Neural cell (in vitro differentiated cells): ENCODE measurements at places on chromosomes 3 and 15. TPM values are rescaled to one million over a fixed set of nuclear protein-coding genes. Genes with fewer than 3 reads are reported as not detected.

GPR149 gene
- polyA plus RNA-seq, result 10.7 and 10.9 TPM in 2 replicates

RAB6B gene
- 57.5 and 60.8 TPM in 2 replicates for polyA plus RNA-seq

BSN gene
- 2.0 and 3.0 TPM in 2 replicates for polyA plus RNA-seq

ADPRH gene
- 0.07 and 0.94 TPM in 2 replicates for polyA plus RNA-seq

SLC9C1 gene
- polyA plus RNA-seq, result not detected in 2 replicates

BLM gene
- 2.2 and 4.5 TPM in 2 replicates for polyA plus RNA-seq

CHST13 gene
- polyA plus RNA-seq, result not detected in 2 replicates

CGNL1 gene
- 0.26 TPM in 1 of 2 replicates, not detected in the other for polyA plus RNA-seq

TMC3 gene
- not detected in 2 replicates for polyA plus RNA-seq

ZIC1 gene
- polyA plus RNA-seq, result 134 and 183 TPM in 2 replicates

EIF4G1 gene
- polyA plus RNA-seq, result 66.9 and 80.0 TPM in 2 replicates

PLA2G4D gene
- polyA plus RNA-seq, result not detected in 2 replicates

SLC35G2 gene
- 3.7 and 6.8 TPM in 2 replicates for polyA plus RNA-seq

IL12A gene
- polyA plus RNA-seq, result not detected in 2 replicates

BAHD1 gene
- polyA plus RNA-seq, result 22.8 and 24.3 TPM in 2 replicates

COL6A5 gene
- not detected in 2 replicates for polyA plus RNA-seq

PRR23C gene
- polyA plus RNA-seq, result not detected in 2 replicates

ATP10A gene
- polyA plus RNA-seq, result not detected in 2 replicates

SLC28A1 gene
- polyA plus RNA-seq, result not detected in 2 replicates

PARP3 gene
- 5.3 and 5.6 TPM in 2 replicates for polyA plus RNA-seq

NDN gene
- polyA plus RNA-seq, result 517 and 582 TPM in 2 replicates

TF gene
- 0.24 and 1.4 TPM in 2 replicates for polyA plus RNA-seq

TMEM207 gene
- polyA plus RNA-seq, result 0.27 TPM in 1 of 2 replicates, not detected in the other

SCN11A gene
- polyA plus RNA-seq, result 2.2 and 2.8 TPM in 2 replicates

CLDN18 gene
- polyA plus RNA-seq, result not detected in 2 replicates

WDR82 gene
- polyA plus RNA-seq, result 151 and 163 TPM in 2 replicates

ZBED2 gene
- polyA plus RNA-seq, result not detected in 2 replicates

SAMD7 gene
- polyA plus RNA-seq, result not detected in 2 replicates

PLA2G4B gene
- 11.3 and 26.2 TPM in 2 replicates for polyA plus RNA-seq

P2RY14 gene
- not detected in 2 replicates for polyA plus RNA-seq

C3orf22 gene
- not detected in 2 replicates for polyA plus RNA-seq

SPINK8 gene
- not detected in 2 replicates for polyA plus RNA-seq

HTR3E gene
- not detected in 2 replicates for polyA plus RNA-seq

GOLGA8R gene
- polyA plus RNA-seq, result 0.06 TPM in 1 of 2 replicates, not detected in the other

SLC7A14 gene
- 4.9 and 5.1 TPM in 2 replicates for polyA plus RNA-seq

UROC1 gene
- polyA plus RNA-seq, result not detected in 2 replicates

SAXO2 gene
- polyA plus RNA-seq, result 4.0 and 8.6 TPM in 2 replicates

ROPN1 gene
- not detected in 2 replicates for polyA plus RNA-seq

TPRA1 gene
- polyA plus RNA-seq, result 26.5 and 37.9 TPM in 2 replicates

SLC24A5 gene
- polyA plus RNA-seq, result 0.76 and 0.78 TPM in 2 replicates

DTX3L gene
- polyA plus RNA-seq, result not detected in 2 replicates

FSIP1 gene
- 3.8 and 4.1 TPM in 2 replicates for polyA plus RNA-seq

PARP15 gene
- polyA plus RNA-seq, result not detected in 2 replicates

CYP1A1 gene
- 0.09 and 0.36 TPM in 2 replicates for polyA plus RNA-seq

PTH1R gene
- not detected in 2 replicates for polyA plus RNA-seq

RNU5B-1 gene
- polyA plus RNA-seq, result not detected in 2 replicates

RASGRF1 gene
- 11.0 and 17.0 TPM in 2 replicates for polyA plus RNA-seq
